ENCODE measurements at places on chromosomes 3 and 15.

GRCh38 chr15:101133181-101133460 lies 118.7 kb downstream of the CHSY1 start:
- DNase-seq = no peak

DNA sequence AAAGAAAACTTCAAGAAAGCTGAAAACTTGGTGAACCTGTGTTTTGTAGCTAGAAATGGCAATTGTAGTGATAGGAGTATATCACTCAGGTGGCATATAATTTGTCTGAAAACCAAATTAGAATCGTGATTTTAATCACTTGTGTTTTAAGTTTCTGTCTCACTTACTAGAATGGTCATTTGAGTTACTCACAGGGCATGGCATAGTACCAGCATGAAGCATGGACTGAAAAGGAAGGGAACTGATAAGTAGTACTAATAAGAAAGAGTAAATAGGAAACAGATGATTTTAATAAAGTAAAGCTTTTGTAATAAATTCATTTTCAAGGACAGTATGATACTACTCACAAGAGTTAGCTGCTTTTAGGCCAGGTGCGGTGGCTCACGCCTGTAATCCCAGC lies 22.1 kb downstream of the OSBPL11 start:
- DNase-seq = no peak

DNA sequence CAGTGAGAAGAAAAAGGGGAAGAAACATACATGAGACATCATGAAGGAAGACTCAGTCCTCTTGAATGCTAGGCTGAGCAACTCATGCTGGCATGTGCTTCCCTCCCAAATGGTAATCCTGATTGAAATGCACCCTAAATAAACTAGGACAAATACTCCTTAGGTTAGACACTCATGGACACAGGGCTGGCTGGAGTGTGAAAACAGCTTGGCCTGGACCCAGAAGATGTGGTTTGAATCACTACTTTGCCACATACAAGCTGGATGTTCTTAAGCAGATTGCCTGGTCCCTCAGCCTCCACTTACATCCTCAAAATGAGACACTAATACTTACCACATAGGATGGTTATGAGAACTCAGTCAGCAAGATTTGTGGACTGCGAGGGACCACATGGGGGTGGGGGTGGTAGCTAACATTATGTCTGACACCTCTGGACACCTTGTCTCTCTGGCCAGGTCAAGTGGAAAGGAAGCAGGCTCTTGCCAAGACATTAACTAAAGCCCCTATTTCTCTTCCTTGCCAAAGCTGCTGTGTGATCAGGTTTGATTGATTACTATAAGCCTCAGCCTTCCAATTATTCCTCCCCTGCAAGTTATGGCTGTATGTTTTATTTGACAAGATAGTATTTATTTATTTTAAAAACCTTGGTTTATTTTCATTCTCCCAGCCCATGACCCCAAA lies 138.9 kb upstream of the SLC7A14 start:
- no peak for DNase-seq

GRCh38 chr3:8303466-8303865 lies 198.2 kb upstream of the LMCD1 start:
- no peak for DNase-seq

GRCh38 chr3:159158213-159158612 lies 356.4 kb downstream of the MFSD1 start:
- no peak for DNase-seq

DNA sequence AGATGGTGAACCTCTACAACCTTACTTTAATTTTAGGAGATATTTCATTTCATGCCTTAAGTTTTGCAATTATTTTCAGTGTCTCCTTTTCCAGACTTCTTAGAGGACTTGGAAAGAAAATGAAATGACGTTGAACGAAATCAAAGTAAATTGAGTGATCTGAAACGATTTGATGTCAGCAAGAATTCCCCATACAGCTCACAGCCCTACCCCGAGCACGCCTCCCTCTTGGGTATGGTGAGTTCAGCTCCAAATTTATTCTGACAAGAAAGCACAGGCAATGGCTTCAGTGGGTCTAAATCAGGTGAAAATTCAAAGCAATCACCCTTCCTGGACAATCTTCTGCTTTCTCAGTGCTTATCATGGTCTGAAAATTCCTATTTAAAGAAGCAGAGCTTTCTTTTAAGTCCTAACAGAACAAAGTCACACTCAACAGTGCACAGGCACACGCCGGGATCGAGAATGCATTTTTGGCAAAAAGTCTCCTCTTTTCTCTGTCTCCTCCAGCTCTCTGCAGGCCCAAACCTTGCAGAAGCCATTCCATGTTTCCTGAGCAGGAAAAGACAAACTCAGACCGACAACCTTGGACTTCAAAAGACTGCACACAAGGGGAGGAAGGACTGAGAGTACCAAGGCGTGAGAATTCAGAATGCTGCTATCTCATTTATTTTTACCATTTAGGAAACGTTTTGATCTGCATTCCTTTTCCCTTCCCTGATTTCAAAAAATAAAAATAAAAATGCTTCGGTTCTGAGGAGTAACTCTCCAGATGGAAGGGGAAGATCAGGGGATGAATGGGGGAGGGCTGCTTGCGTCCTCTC lies 72.0 kb downstream of the CCNL1 start:
- DNase-seq = peak; percentile 9

DNA sequence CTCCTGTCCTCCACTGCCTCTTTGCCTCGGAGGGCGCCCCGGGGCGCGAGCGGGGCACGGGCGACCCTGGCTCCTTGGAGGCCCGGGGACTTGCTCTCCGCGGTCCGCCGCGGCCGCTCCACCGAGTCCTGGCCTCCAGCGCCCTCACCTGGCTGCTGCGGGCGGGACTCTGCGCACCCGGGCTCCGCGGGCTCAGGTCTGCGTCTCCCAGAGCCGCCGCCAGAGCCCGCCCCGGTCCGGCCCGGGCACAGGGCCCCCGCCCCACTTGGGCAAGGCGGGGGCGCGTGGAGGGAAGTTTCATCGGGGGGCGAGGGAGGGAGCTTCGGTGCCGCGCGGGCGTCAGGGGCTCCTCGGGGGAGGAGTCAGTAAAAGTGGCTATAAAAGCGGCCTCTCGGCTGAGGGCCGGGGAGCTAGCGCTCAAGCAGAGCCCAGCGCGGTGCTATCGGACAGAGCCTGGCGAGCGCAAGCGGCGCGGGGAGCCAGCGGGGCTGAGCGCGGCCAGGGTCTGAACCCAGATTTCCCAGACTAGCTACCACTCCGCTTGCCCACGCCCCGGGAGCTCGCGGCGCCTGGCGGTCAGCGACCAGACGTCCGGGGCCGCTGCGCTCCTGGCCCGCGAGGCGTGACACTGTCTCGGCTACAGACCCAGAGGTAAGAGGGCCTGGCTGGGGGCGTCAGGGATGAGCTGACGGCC lies at the start of gene CEMIP:
Gene CEMIP, plus strand, starts transcription at position 407 of the 694 bp plus-strand sequence. CDS start 94,510 bp downstream, outside the sequence.
- peak; percentile 95 for DNase-seq

DNA sequence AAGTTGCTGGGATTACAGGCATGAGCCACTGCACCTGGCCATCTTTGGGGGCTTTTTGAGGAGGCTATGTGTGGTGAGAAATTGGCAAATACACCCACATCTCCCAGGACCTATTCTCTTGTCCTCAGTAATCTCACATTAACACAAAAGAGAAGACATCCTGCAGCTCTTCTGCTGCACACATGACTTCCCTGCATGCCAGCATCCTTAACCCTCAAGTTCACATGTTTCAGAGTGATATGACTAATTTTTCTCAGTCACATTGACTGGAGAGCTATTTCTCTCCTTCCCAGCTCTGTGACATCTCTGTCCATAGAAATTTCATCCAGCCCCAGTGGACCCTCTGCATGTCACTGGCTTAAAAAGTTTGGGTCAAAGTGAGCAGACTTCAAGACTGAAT lies 1.9 kb upstream of the SKIC8 start:
- no peak for DNase-seq

DNA sequence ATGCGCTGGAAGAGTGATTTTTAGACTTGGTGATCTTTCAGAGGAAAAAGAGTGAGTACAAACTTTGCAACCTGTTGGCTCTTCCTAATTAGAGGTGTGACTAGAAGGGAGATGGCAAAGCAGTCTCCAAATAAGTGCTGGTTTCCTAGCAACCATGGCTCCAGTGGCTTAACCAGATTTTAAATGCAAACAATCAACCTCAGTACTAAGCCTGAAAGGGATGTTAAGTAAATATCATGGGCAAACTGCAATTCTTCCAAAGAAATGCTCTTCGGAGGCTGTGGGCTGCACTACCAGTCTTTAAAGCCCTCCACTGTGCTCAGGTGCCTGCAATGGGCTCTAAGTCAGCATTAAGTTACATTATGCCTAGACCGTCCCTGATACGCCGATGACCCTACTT lies 678.1 kb upstream of the CCDC54 start:
- DNase-seq = no peak

GRCh38 chr15:76346669-76347481 lies 10.3 kb downstream of the ISL2 start:
- no peak for DNase-seq

DNA sequence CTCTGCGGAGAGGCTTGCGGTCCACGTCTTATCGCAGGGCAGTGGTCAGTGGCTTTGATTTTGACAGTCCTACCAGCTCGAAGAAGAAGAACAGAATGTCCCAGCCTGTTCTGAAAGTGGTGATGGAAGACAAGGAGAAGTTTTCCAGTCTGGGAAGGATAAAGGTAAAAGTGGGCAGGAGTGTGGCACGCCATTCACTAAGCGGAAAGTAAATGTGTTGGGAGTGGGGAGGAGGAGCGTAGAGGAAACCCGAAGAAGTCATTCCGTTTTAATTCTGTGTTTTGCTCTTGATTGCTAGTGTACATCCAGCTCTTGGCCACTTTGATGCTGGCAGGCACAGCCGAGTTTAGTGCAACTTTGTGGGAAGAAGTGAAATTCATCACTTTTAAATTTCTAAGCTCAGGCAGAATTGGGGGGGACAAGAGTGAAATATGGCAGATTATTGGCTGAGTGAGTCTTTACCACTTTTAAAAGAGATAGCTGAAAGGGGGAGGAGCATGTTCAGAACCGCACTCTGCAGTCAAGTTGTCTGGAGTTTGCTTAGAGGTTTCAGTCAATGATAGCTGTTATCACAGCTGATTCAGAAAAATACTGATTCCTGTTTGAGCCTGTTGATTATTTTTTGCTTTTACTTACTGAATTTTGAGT lies 1.8 kb downstream of the ARHGEF26 start:
- peak; percentile 17 for DNase-seq

DNA sequence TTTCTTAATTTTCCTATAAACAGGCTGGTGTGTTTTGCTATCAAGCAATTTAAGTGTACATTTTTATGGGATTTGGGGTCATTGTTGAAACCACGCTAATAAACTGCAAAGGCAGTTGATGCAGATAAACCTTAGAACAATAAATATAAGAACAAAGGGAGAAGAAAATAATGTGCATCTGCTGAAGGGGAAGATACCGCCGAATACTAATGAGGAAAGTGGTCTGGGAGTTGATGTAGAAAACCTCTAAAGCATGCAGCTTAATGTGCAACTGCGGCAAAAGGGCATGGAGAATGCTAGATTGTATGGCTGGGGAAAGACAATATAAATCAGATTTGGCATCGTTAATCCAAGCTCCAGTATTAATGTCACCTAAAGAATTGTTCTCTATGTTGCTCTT lies 29.8 kb upstream of the CHL1 start:
- no peak for DNase-seq

DNA sequence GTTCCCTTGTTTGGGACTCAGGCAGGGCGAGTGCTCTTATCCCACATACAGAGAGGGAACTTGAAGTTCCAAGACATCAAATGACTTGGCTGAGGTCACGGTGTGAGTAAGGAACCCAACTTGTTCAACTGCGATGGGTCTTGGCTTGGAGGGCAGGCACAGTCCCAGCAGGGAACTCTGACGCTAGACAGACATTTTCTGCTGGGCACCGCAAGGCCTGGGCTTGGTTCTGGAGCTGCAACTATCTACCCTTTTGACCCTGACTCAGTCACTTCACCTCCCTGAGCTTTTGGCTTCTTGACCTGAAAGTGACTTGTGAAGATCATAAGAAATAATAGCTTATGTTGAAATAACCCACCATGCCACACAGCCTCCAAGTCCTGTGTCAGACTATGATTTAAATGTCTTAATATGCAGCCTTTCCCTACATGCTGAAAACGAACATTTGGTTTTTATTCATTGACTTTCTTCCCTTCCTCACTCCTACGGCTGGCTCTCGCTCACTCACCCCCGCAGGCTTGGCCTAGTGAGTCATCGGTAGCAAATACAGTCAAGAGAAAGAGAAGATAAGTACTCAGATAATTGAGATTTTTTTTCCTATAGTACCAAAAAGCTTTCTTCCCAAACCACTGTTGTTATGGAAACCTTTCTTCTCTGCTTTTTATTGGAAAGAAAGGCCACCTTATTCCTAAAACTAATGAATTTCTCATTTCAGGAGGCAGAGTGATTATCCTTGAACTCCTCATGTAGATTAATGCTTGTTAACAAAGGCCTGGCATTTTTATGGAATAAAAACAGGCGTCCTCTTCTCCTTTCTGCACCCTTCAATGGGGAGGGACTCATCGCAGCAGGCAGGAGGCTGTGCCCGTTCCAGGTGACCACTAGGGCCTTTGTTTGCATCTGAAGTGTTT lies 178.4 kb downstream of the ATP10A start:
- DNase-seq = no peak

- no peak for DNase-seq
Observed at GRCh38 chr3:153284282-153284938, 122.4 kb downstream of the RAP2B start.

DNA sequence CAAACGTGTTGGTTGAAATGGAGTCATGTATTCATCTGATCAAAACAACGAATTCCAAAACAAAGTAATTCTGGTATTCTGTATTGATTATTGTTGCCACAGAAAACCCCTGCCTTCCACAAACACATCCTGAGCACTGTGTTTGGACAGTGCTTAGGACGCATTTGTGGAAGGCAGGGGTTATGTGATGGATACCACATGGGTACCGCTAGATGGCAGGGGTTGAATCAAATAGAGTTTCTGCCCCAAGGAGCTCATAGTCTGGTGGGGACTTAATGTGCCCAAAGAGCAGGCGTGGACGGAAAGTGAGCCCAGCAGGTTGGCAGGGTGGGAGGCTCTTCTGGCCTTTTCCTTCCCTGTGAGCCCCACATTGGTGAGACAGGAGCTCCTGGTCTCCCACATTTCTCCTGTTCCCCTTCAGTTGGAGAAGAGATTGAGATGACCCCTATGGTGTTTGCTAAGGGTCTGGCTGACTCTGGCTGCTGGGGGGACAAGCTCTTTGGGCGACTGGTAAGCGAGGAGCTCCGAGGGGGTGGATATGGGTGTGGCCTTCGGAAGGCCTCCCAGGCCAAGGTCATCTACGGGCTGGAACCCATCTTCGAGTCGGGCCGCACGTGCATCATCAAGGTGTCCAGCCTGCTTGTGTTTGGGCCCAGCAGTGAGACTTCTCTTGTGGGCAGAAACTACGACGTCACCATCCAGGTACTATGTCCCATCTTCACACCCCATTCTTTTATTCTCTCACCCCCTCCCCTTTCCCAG lies 22.1 kb upstream of the SLC28A1 start:
- no peak for DNase-seq

DNA sequence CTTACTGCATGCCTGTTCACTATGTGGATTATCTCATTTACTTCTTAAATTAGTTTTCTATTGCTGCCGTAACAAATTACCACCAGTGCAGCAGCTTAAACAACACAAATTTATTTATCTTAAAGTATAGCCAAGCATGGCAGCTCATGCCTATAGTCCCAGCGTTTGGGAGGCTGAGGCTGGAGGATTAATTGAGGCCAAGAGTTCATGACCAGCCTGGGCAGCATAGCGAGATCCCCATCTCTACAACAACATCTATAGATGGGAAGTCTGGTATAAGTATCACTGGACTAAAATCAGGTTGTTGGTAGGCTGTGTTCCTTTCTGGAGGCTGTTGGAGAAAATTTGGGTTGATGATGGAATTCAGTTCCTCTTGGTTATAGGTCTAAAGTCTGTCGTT lies 5.1 kb downstream of the SLC2A2 start:
- no peak for DNase-seq
